ENCODE measurements at places on chromosomes 3 and 15.

DNA sequence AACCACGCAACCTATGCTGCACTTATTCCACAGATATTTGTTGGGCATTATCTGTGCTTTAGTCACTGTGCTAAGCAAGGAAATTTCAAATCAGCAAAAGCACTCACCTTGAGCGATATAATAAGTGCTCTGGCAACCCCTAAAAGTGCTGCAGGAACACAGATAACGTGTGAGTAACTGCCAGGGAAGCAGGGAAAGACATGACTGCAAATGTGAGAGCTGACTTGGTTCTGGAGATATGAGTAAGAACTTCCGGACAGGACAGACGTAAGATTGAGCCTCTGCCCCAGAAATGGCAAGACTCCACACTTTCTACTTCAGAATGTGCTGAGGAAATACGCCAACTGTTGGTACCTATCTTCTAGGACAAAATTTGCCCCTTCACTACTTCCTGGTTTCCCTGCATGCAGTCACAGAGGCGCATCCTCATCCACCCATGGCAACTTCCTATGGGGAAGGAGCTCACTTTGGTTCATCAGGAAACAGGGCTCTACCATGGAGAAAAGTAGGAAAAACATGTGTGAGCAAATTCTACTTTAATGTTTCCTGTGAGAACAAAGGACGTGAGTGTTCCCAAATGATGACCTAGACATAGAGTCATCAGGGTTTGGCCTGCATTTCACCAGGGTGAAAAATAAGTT is 41.7 kb downstream of the AQP9 start:
- no peak for DNase-seq

- DNase-seq = peak; percentile 75
Measured at GRCh38 chr3:152205097-152205593, 63.6 kb upstream of the MBNL1 start.

GRCh38 chr3:37768107-37768809 is 93.4 kb upstream of the CTDSPL start:
- DNase-seq = no peak

DNA sequence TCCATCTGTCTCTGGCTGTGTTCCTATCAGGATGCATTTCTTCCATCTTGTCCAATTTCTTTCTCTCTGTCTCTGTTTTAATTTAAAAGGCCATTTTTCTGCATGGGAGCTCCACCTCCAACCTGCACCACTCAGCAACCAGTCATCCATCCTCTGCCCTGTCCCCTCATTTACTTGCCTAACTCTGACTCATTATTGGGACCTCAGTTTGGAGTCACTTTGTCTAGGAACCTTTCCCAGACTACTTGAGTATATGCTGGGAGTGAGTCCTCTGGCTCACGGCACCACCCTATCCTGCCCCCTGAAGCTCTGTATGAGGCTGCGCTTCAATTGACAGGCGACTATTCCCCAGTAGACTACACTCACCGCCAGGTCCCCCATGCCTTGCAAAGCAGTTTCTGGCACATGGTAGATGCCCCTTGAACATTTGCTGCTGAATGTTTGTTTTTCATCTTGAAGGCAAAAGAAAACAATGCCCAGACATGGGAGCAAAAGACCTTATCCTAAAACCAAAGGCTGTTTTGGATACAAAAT is 513.3 kb upstream of the CFAP20DC start:
- no peak for DNase-seq

- no peak for DNase-seq
Measured at GRCh38 chr3:172924546-172924945, 174.0 kb downstream of the ECT2 start.

GRCh38 chr15:88745065-88745464 is 58.2 kb upstream of the ACAN start:
- no peak for DNase-seq

- DNase-seq = no peak
Measured at GRCh38 chr3:43796041-43796596, 105.4 kb downstream of the ABHD5 start.

DNA sequence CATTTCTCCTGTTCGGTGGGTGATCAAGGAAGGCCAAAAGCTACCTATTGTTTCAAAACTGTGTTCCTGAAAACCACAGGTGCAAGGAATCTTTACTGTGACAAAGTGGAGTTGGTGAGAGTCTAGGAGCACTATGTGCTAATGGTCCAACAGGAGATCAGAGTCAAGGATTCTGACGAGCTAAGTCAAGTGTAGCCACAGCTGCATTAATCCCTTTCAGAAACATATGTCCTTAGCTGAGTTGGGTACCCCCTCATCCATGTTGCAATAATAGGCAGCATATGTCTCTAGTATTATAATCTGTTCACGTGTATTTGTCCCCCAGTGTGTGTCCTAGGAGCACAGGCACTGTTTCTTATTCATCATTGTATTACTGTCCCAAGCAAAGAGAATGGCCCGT is 1.7 kb downstream of the VPS39 start:
- no peak for DNase-seq

GRCh38 chr3:131957980-131958379 is 76.8 kb downstream of the CPNE4 start:
- DNase-seq = no peak

DNA sequence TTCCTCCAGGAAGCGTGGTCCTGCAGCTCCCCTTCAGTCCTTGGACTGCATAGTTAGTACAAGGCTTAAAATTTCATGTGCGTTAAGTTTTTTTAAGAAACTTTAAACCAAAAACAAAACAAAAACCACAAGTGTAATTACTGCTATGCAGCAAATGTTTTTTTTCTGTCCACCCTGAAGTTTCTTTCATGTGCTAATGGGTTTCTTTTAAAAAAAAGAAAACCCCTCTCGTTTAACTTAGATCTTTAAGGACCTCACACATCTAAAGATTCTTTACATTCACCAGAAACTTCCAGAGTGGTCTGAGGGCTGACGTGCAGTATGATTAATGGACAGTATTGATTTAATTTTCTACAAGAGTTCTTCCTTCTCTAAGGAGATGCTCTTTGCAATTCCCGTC is 72.0 kb upstream of the PYGO1 start:
- DNase-seq = no peak

- DNase-seq = no peak
Measured at GRCh38 chr3:56887402-56888025, 85.8 kb upstream of the ARHGEF3 start.

DNA sequence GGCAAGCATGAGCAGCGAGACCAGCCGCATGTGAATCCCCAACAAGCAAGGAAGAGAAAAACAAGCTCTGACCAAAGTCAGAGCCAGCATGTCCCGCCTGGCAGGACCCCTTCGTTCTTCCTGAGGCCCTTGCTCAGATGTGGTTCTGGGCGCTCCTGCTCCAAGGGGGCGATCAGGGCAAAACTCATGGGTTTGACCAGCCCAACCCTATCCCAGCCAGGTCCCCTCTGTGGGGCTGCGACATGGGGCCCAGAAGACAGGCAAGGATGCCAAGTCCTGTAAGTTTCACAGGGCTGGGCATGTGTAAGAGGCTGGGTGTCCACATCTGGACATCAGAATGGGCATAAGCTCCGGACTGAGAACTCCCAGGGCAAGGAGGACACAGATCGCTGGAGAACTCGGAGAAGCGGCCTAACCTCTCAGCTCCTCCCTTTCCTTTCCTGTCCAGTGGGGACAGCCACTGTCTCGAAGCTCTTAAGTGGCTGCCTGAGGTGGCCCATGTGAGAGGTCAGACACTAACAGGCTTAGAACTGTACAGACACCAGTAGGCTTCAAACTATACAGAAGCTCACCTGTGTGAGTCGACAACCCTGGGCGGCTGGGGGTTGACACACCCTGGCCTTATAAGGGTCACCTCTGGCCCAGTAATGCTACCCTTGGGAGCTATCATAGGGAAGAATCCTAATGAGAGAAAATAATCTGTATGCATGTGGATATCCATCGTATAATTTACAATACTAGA is 48.9 kb downstream of the XXYLT1 start:
- DNase-seq = no peak

DNA sequence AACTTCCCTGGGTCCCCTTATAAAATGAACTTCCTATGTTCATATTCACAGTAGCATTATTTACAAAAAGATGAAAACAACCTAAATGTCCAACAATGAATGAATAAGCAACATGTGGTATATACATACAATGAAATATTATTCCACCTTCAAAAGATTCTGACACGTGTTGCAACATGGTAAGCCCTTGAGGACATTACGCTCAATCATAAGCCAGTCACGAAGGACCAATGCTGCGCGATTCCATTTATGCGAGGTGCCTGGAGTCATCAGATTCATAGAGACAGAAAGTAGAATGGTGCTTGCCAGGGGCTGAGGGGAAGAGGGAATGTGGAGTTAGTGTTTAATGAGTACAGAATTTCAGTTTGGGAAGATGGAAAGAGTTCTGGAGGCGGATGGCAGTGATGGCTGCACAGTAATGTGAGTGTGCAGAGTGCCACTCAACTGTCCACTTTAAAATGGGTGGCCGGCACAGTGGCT is 88.8 kb upstream of the ALDH1A3 start:
- no peak for DNase-seq

GRCh38 chr3:156670077-156670476 is 4.3 kb upstream of the TIPARP start:
- DNase-seq = peak; percentile 50

All from inflammatory macrophage treated with lipopolysaccharide for 1 hour (primary cell).